ENCODE measurements at places on chromosomes 1 and 21. TPM values are rescaled to one million over a fixed set of nuclear protein-coding genes. Genes with fewer than 3 reads are reported as not detected.

DNA sequence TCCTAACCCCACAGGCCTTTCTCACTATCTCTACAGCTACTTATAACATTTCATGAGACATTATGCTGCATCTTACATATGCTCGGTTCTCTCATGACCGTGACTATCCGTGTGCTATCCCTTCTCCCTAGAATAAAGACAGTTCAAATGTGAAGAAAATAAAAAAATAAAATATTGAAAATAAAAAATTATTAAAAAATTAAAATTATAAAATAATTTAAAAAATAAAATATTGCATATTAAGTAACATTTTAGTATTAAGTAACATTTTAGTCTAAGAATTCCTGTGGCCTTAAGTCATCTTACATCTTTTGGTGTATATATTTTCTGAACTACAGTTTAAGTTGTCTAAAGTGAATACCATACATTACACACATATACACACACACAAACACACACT, 415.5 kb downstream of the DPYD start:
- DNase-seq: no peak

GRCh38 chr1:87202922-87203655, 125.6 kb upstream of the LMO4 start:
- no peak for DNase-seq

- no peak for DNase-seq
Measured at GRCh38 chr1:247104965-247105364, 809 bp upstream of the ZNF669 start.

GRCh38 chr1:39051956-39052355, 25.8 kb downstream of the NDUFS5 start:
- no peak for DNase-seq

GRCh38 chr1:205879974-205880373, 30.0 kb upstream of the PM20D1 start:
- no peak for DNase-seq

GRCh38 chr1:221159608-221160007, 280.4 kb downstream of the HLX start:
- DNase-seq: no peak

DNA sequence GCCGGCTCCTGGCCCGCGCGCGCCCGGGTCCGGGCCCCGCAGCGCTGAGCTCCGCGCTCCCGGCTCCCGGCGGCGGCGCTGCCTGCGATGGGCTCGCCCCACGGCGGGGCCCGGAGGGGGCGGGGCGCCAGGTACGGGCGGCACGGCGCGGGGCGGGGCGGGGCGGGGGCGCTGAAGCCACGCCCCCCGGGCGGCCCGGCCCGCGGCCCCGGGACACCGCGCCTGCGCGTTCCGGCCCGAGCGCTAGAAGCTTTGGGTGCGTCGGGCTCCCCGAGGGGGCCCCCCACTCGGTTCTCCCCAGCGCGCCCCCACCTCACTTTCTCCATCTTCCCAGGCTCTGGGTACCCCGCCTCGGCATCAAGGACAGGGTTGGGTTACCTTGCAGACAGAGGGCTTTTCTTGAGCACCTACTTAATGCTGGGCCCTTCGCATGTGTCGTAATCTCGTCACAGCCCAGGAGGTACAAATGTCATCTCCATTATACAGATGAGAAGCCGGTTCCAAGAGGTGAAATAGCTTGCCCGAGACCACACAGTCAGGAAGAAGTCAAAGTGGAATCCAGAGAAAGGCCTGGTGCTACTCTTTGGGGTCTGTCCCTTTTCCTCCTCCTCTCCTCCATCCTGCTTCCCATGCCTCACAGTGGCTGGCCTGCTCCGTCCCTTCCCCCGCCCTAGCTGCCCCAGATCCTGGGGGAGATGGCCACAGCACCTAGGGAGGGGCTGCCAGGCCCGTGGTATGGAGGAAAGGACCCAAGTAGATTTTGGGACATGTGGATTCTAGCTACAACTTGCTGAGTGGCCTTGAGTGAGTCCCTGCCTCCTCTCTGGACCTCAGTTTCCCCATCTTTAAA, 46.5 kb downstream of the RAP1GAP start:
- no peak for DNase-seq

DNA sequence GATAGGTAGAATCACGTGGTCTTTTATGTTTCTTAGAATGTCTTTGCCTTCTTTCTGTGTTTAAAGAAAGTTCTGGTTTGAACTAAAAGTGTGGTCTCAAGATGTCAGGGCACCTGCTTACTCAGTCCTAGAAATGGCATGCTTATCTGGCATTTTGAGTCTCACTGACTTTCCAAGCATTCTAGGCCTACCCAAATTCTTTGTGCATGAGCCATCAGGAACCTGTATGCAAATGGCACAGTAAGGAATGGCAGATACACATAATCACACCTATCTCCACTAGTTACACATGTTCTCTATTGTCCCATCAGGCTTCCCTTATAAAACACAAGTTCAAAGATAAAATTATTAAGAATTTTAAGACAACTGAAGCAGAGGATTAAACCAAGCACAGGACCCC, 29.5 kb upstream of the CLCA4 start:
- no peak for DNase-seq

GRCh38 chr1:209560529-209560928, 23.0 kb upstream of the CAMK1G start:
- DNase-seq: no peak

DNA sequence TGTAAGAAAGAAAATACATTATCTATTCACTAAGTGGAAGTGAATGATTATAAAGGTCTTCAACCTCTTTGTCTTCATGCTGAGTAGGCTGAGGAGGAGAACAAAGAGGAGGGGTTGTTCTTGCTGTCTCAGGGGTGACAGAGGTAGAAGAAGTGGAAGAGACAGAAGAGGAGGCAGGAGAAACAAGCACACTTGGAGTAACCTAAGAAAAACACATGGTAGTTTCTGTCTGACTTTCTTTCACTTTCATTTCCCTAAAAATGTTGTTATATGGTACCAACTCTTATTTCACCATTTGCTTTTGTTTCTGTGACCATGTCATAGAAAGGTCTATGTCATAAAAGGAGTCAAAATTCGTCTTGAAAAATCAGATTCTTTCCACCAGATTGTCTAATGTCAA, 696.6 kb upstream of the BRINP3 start:
- DNase-seq: no peak

GRCh38 chr21:46323227-46323709, 402 bp downstream of the C21orf58 start:
- no peak for DNase-seq

- DNase-seq: no peak
Measured at GRCh38 chr1:179077396-179077795, 4.5 kb upstream of the TOR3A start.

- DNase-seq: no peak
Measured at GRCh38 chr21:45445369-45445768, 40.4 kb downstream of the COL18A1 start.

DNA sequence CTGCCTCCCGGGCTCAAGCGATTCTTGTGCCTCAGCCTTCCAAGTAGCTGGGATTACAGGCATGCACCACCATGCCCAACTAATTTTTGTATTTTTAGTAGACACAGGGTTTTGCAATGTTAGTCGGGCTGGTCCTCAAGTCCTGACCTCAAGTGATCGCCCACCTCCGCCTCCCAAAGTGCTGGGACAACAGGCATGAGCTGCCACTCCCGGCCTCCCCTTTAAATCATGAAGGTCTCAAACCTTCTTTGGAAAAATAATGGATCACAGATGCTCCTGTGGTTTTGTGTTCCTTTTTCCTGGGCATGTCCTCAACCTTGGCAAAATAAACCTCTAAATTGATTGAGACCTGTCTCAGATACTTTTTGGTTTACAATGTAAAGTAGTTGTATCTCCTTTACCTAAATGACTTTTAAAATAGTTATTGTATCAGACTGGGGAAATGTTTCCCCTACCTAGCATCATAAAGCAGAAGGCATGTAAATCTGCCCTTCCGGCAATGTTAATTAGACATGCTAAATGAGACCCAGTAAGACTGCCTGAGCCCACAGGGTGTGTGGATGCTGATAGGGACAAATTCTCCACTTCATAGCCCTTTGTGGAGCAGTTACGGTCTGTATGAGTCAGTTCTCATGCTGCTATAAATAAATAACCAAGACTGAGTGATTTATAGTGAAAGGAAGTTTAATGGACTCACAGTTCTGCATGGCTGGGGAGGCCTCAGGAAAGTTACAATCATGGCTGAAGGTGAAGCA, 27.8 kb downstream of the CBR1 start:
- DNase-seq: peak; percentile 78

- no peak for DNase-seq
Measured at GRCh38 chr1:108747898-108748297, 1.4 kb downstream of the STXBP3 start.

GRCh38 chr1:210438928-210439841, 110.5 kb downstream of the HHAT start:
- peak; percentile 19 for DNase-seq

DNA sequence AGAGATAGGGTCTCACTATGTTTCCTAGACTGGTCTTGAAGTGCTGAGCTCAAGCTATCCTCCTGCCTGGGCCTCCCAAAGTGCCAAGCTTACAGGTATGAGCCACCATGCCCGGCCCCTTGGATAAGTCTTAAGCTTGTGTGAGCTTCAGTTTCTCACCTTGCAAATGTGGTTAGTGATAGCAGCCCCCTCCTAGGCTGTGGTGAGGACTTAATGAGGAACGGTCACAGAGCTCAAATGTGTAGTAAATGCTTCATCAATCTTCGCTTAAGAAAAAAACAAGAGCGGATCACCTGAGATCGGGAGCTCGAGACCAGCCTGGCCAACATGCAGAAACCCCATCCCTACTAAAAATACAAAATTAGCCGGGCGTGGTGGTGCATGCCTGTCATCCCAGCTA, 3.0 kb downstream of the CNR2 start:
- DNase-seq: no peak

DNA sequence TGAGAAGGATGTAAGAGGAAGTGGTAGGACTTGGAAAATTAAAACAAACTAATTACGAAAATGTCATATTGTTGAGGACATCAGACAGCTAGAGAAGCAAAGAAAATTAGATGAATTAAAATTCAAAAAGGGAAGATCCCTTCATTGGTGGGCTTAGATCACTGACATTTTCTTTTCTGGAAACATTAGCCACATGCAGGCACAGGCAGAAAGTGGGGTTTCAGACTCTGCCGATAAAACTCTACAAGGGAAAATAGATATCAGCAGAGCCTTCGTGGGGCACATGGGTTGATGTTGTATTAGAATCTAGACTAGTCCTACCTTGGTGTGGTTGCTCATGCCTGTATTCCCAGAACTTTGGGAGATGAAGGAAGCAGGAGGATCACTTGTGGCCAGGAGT, 12.4 kb upstream of the RGS1 start:
- no peak for DNase-seq

Gene WNT4
- 7.6 TPM for polyA plus RNA-seq

Gene DLGAP3
- polyA plus RNA-seq: 4.0 TPM

Gene DNAI4
- polyA plus RNA-seq: 14.2 TPM

Gene ASPM
- 22.6 TPM for polyA plus RNA-seq

Gene SPRR1A
- not detected for polyA plus RNA-seq

Gene HSPA13
- polyA plus RNA-seq: 48.6 TPM

Gene ATP1A4
- polyA plus RNA-seq: 0.80 TPM

Gene ORC1
- polyA plus RNA-seq: 7.5 TPM

Measured in renal pelvis (tissue), 12 donors.